Activated T-cell treated with anti-CD3 and anti-CD28 coated beads for 48 hours (primary cell): ENCODE measurements at places on chromosomes 3 and 15.

- no peak for DNase-seq
Measured at GRCh38 chr3:55494976-55495375, 7.9 kb upstream of the WNT5A start.

- no peak for DNase-seq
Measured at GRCh38 chr3:131454501-131454900, 48.3 kb downstream of the MRPL3 start.

- no peak for DNase-seq
Measured at GRCh38 chr3:51904034-51904823, 1.1 kb upstream of the IQCF1 start.

DNA sequence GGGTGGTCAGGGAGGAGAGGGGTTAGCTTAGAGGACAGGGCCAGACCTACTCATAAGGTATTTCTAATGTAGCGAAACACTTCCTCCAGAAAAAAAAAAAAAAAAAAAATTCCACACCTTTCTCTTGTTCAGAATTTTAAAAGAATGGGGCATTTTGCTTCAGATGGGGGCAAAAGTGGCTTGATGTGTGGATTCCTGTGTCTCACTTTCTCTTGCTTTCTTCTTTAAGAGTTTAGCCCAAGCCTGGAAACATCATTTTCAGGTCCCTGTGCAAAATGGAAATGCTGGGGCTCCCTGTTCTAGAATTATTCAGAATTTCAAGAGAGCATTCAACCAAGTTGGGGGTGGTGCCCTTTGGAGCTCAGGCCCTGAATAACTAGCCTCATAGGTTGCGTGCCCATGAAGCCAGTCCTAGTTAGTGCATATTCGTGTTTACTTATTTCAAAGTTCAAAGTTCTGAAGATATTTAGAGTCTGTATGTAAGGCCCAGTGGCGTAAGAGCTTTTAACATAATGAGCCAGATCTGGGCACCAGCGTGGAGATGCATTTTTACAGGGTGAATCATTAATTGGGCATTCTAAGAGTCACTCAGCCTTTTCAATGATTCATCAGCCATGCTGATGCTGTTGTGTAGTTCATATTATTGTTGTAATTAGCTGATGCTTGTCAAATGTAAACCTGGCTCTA, 104.5 kb downstream of the RPLP1 start:
- no peak for DNase-seq

DNA sequence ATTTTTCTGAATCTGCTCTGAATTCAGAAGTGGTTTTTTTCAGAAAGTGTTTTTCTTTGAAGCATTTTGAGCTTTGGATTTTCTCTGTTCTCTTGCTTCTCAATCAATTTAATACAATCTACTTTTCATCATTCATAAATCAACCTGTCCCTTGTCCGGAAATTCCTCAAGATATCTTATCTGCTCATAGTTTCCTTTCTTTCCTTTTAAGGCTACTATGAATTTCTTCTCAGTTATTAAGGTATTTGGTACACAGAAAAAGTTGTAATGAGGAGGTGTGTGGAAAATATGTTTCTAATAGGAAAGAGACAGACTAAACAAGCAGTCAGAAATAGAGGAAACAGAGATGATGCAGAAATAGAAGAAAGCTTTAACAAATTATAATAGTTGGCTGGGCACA, 14.4 kb downstream of the CGGBP1 start:
- DNase-seq: no peak

- no peak for DNase-seq
Measured at GRCh38 chr3:94099311-94099710, 36.5 kb downstream of the NSUN3 start.

DNA sequence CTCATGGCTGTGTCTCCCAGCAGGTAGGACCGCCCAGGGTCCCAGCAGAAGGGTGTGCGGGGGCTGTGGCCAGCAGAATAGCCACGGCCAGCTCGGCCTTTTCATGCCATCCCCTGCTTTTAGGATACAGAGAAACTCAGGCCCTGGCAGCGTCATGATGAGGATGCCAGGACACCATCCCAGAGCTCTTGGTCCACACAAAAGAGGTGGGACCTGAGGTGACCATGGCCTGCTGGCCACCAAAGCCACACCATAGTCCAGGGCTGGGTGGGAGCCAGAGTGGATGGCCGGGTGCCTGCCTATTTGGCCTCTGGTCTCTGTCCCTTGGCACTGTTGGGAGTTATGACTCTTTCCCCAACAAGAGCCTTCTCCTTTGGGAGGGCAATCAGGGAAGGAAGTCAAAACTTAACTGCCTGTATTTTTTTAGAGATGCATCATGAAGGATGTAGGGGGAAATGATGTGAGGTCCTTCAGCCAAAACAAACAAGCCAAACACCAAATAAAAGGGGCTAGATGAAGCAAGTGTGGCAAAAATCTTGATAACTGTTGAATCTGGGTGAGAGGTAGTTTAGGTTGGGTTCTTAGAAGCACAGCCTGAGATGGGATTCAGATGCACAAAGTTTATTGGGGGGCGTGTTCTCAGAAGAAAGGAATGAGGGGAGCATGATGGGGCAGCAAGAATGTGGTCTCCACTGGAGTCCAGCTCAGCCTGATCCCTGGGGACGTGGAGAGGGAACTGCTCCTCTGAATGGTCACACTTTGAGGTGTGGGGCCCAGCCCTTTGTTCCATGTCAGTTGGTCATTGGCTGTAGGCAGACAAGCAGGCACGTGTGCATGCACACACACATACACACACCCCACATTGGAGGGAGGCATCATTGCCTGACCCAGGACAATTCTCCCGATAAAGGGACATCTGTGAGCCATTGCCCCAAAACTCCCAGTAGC, 33.2 kb downstream of the SMAD6 start:
- no peak for DNase-seq

- no peak for DNase-seq
Measured at GRCh38 chr3:155890671-155891190, 20.3 kb downstream of the GMPS start.

- DNase-seq: no peak
Measured at GRCh38 chr15:29621616-29622015, 200.7 kb downstream of the TJP1 start.

DNA sequence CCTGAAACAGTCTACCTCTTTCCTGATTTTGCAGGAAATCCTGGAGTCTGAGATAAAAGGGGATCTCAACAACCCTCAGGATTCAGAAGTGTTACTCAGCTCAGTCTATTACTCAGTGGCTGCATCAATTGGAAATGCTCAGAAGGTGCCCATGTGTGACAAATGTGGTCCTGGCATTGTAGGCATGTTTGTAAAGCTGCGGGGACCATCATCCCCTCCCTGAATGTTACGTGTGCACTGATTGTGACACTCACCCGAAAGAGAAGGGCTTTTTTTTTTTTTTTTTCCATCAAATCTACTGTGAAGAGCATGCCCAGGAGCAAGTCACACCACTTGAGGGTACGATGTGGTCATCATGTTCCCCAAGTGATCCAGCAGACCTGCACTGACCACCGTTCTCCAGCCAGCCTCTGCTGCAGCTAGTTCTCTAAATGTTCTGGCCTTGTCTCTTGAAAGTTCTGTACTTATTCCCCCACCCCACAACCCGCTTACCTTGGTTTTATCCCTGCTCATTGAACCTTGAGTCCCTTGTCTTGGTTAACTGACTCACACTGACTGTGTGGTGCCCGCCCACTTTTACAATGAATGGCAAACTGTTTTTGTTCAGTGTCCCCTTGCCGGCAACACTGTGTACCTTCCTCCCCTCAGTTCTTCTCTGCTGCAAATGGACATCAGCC, 19.8 kb downstream of the ST3GAL6 start:
- no peak for DNase-seq

- DNase-seq: no peak
Measured at GRCh38 chr3:46124216-46125177, 83.6 kb downstream of the CCR1 start.

GRCh38 chr3:122350814-122351418, 25.9 kb downstream of the CSTA start:
- no peak for DNase-seq

GRCh38 chr15:68252925-68253534, 23.5 kb upstream of the CLN6 start:
- DNase-seq: peak; percentile 7
